Gastroesophageal sphincter (tissue), 4 donors: ENCODE measurements at places on chromosomes 4 and X. TPM values are rescaled to one million over a fixed set of nuclear protein-coding genes. Genes with fewer than 3 reads are reported as not detected.

DNA sequence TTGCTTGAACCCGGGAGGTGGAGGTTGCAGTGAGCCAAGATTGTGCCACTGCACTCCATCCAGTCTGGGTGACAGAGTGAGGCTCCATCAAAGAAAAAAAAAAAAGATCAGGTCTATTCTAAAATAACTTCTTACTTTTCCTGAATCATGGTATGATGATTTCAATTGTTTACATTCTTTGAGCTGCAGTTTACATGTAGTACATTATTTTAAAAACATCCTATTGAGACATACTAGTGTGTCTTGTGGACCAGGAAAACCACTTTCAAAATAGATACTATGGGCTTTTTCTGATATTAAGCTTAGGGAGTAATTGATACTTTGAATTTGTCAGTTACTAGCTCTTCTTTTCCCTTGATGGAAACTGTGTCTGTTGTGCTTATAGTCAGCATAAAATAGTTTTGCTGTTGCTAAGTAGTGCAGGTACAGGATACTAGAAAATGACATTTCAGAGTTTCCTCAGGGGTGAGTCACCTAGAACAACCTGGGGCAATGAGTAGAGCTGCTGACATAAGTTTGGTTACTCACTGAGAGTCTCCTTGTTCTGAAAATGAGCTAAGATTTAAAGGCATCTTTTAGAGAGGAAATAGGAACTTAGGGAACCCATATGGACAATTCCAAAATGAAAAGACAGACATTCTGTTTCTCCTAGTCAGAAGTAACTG is 53.2 kb upstream of the C4orf54 start:
- peak; percentile 43 for ATAC-seq

DNA sequence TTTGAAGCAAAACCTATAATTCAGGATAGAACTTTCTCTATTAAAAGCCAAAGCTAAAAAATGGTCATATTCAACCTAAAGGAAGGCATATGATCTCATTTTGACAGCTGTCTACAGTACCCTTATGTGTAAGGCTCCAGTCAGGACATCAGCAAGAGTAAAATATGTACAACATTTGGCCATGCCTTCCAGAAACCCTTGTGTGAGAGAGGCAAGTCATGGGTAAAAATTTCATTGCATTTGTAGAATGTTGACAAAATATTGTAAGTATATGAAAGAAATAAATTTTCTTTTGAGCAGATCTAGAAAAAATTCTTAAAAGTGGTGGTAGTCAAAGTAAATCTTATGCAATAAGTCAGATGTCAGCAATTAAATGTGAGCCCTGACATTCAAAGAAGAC is 132.3 kb downstream of the SLC39A8 start:
- no peak for ATAC-seq

DNA sequence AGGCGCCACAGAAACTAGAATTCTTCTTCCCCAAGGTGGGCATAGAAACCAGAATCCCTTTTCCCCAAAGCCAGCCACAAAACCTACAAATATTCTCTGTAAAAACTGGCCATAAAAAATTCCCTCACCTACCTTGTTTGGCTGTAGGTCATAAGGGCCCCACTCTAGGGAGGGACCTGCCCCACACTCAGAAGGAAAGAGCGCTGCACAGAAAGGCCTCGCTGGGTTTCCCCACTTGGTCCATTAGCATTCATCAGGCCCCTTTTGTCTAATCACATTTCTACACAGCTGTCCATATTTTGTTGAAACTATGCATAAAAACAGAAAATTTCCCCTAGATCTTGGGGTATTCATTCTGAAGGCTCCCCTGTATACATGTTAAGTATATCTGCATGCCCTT is 54.1 kb downstream of the PHKA2 start:
- ATAC-seq, result no peak

GRCh38 chrX:130665263-130665662 is 237.7 kb downstream of the ENOX2 start:
- ATAC-seq, result no peak

Gene RHOH
- 4.4 TPM for total RNA-seq
